ENCODE measurements at places on chromosomes 16 and 17.

DNA sequence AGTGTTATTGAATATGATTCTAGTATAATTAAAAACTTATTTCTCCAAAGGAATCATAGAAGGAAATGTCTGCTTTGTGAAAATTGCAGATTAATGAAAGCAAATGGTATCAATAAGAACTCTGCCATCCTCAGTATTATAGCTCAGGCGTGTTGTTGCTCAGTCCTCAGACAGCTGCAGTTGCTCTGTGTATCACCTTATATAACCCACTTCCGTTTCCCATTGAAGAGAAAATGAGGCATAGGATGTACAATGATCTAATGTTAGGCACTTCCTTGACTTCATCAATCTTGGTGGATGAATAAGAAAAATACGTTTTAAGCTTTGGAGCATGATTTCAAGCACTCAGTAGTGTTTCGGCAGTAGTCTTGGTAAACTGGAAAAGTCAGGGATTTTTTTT lies 14.1 kb downstream of the MFSD11 start:
- no peak for DNase-seq

GRCh38 chr16:56841233-56841632 lies 23.8 kb upstream of the SLC12A3 start:
- DNase-seq = no peak

DNA sequence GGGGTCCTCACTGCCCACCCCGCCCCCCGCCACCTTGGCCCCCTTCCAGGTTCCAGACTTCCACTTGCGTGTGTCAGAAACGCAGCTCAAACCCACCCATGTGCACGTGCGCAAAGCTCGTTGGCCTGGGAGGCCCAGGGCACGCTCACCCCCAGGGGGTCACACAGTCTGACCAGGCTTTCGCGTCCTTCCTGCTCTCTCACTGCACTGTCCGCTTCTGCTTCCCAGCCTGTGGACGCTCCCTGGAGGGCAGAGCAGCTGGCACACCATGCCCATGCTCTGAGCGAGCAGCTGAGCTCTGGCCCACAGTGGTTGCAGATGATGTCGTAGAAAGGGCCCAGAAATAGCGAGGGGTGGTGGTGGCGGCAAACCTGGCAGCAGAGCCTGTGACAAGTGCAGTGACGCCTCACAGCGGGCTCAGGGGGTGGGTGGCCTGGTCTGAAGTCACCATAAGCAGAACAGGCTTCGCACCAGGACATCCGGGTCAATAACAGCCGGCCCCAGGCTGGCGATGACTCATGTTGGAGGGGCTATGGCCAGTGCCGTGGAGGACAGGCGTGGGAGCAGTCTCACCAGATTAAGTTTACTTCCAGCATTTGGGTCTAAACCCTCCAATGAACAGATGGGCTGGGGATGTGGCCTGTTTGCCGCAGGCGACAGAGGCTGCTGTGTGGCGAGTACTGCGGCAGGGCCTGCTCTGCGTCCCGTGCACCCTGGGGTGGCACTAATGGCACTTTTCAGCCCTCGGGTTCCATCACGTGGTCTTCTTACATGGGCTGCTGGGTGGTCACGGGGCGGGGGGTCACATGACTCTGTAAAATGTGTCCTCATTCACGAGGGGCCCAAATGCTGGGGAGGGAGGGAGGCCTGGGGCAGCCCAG lies 49.0 kb downstream of the NT5M start:
- no peak for DNase-seq

DNA sequence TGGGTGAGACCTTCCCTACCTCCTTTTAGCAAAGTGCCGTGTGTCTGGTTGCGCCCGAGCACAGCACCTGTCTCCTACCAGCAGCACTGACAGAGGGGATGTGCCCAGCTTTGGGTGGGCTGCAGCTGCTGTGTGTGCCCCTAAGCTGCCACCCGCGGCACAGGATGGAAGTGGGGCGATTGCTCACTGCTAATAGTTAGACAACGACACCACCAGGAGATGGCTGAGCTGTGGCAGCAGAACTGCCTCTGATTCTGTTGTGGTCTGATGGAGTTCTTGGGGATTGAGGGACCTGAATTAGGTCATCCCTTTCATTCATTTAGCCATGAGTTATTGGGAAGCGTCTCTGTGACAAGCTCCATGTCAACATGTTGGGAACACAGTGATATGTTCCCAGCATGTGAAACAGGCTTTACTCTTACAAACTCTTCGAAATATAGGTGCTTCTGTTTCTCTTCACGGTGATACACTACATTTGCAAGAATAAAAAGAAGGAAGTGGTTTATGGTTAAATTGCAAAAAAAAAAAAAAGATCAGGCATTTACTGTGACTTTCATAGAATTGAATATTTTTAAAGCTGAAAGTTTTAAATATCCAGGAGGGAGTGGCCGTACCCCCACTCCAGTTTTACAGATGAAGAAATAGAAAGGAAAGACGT lies 184.4 kb downstream of the MAF start:
- no peak for DNase-seq

All from small intestine (tissue), 16 donors.